SJSA1 (cell line): ENCODE measurements at places on chromosomes 5 and 9. TPM values are rescaled to one million over a fixed set of nuclear protein-coding genes. Genes with fewer than 3 reads are reported as not detected.
A peak's percentile ranks its signal among the peaks of the same experiment; 100 is the strongest.

DNA sequence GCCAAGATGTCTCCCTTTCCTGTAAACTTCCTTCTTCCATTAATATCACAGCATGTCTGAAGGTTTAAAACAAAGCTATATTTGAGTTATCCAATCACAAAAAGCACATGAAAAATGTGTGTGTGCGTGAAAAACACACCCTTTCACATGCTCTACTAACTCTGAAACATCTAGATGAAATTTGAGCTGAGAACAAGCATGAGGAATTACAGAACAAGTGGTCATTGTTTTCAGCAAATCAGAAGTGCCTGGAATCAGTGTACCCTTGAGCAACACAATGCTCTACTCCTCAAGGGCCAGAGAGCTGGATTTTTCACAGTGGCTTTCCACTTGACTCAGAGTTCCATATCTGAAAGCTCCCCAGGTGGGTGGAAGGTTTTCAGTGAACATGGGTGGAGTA is 255.9 kb downstream of the PSAT1 start:
- no peak overlapping the region for H3K4me3 ChIP-seq
- no peaks in the 10 kb centered on the region for H3K36me3 ChIP-seq
- no peaks in the 10 kb centered on the region for H3K4me1 ChIP-seq
- H3K27me3 ChIP-seq: no peaks in the 10 kb centered on the region
- DNase-seq: no peak

- peaks cover 24% of the 10 kb centered on the region for H3K36me3 ChIP-seq
- H3K27ac ChIP-seq: no peak overlapping the region; the same call in 1 of the 2 replicates
- DNase-seq: peak; percentile 28
- peak overlapping the region; percentile 72 for H3K4me3 ChIP-seq
- H3K27me3 ChIP-seq: no peaks in the 10 kb centered on the region
Observed at GRCh38 chr9:136093995-136094881, 851 bp downstream of the NACC2 start.

The BHMT2 gene
- total RNA-seq: not detected in 2 replicates

The P4HA2 gene
- total RNA-seq: 222 and 261 TPM in 2 replicates
